Karpas-422 (cell line): ENCODE measurements at places on chromosomes 7 and 10.

GRCh38 chr10:72277996-72278667 is 4.4 kb downstream of the DDIT4 start:
- H3K27ac ChIP-seq, result peak overlapping the region; percentile 93; the same call in 1 of the 2 replicates
- H3K27me3 ChIP-seq, result no peaks in the 10 kb centered on the region
- peaks cover 25% of the 10 kb centered on the region for H3K4me1 ChIP-seq
- no peak overlapping the region for H3K4me3 ChIP-seq
- DNase-seq, result peak; percentile 43
- peaks cover 18% of the 10 kb centered on the region for H3K36me3 ChIP-seq

DNA sequence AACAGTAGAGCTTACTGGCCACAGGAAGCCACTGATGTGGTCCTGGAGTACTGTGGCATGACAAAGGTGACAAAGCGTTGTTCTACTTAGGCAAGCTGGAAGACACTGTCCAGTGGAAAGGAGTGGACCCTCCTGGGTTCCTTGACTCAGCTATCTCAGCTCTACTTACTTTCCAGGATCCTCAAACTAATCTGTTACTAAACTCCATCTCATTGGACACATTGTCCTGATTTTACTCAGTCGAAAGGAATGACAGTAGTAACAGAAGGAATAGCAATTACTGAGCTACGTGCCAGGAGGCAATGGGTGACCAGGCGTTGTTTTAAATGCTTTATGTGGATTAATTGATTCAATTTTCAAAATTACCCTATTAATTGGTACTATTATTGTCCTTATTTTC is 41.6 kb downstream of the ABLIM1 start:
- H3K36me3 ChIP-seq, result no peaks in the 10 kb centered on the region
- H3K27me3 ChIP-seq, result no peaks in the 10 kb centered on the region
- H3K27ac ChIP-seq, result no peak overlapping the region
- DNase-seq, result no peak
- H3K4me1 ChIP-seq, result no peaks in the 10 kb centered on the region
- no peak overlapping the region for H3K4me3 ChIP-seq

DNA sequence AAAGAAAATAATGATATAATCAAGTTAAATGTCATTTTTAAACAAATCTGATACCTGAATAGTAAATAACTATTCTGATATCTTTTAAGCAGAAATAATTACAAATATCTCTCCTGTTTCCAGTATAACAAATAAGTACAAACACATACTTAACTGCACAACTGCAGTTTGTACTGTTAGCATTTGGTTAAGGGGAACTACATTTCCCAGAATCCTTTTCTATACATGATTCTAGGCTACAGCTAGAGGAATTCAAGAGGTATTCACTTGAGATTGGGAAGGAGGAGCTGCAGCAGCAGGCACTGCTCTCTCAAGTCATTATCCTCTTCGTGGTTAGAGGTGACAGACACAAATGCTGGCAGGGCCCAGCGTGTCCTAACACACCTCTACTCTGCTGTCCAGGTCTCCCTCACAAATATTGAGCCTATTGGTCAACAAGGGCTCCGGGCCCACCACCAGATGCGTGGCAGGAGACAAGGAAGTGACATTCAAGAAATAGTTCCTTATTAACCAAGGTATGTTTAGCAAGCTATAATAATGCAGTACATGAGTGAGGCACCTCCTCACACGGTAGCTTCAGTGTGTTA is 255.1 kb upstream of the MKLN1 start:
- H3K27me3 ChIP-seq, result no peaks in the 10 kb centered on the region
- peak overlapping the region; percentile 4 for H3K4me3 ChIP-seq
- peaks cover 55% of the 10 kb centered on the region for H3K4me1 ChIP-seq
- peak; percentile 69 for DNase-seq

GRCh38 chr7:157442456-157442855 is 105.7 kb downstream of the DNAJB6 start:
- H3K4me3 ChIP-seq, result no peak overlapping the region
- no peak overlapping the region for H3K27ac ChIP-seq
- H3K36me3 ChIP-seq, result no peaks in the 10 kb centered on the region
- no peaks in the 10 kb centered on the region for H3K4me1 ChIP-seq
- no peaks in the 10 kb centered on the region for H3K27me3 ChIP-seq
- no peak for DNase-seq

DNA sequence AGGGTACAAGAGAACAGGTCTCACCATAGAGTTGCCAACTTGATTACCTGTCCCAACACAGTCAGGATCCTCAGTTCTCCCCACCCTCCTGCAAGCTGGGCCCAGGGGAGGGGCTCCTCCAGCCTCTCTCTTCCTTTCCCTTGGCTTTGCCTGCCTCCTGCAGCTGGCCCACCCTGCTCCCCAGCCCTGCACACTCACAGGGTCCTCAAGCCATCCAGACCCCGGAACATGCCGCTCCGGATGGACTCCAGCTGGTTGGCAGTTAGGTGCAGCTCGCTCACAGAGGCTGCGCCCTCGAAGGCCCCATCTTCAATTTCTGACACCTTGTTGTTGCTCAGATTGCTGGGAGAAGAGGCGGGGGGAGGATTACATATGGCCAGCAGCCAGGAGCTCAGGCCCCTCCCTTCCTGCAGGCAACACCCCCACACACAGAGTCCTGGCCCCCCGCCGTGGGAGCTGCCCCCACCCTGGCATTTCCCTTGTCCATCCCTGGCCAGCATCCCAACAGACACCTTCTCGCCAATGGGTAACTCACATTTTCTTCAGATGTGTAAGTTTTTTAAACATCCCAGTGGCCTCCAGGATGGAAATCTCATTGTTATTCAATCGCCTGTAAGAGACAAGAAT is 139.2 kb downstream of the SLIT1 start:
- no peaks in the 10 kb centered on the region for H3K27me3 ChIP-seq
- peaks cover 15% of the 10 kb centered on the region for H3K4me1 ChIP-seq
- no peak overlapping the region for H3K4me3 ChIP-seq
- H3K27ac ChIP-seq, result no peak overlapping the region
- DNase-seq, result no peak

DNA sequence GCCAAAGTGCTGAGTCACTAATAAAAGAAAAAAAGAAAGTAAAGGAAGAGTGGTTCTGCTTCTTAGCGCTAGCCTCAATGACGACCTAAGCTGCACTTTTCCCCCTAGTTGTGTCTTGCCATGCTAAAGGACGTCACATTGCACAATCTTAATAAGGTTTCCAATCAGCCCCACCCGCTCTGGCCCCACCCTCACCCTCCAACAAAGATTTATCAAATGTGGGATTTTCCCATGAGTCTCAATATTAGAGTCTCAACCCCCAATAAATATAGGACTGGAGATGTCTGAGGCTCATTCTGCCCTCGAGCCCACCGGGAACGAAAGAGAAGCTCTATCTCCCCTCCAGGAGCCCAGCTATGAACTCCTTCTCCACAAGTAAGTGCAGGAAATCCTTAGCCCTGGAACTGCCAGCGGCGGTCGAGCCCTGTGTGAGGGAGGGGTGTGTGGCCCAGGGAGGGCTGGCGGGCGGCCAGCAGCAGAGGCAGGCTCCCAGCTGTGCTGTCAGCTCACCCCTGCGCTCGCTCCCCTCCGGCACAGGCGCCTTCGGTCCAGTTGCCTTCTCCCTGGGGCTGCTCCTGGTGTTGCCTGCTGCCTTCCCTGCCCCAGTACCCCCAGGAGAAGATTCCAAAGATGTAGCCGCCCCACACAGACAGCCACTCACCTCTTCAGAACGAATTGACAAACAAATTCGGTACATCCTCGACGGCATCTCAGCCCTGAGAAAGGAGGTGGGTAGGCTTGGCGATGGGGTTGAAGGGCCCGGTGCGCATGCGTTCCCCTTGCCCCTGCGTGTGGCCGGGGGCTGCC is at the start of gene IL6:
IL6 (plus strand) TSS at position 294 of the 807 bp plus-strand sequence; CDS start at position 357, 63 bp downstream.
- H3K4me3 ChIP-seq, result no peak within 1 kb of the TSS; the same call in 1 of the 2 replicates
- H3K4me1 ChIP-seq, result peaks cover 22% of the 10 kb centered on the region
- DNase-seq, result peak; percentile 37
- no peak within 1 kb of the TSS for H3K27ac ChIP-seq

GRCh38 chr10:58352956-58353610 is 18.3 kb downstream of the UBE2D1 start:
- H3K27ac ChIP-seq, result no peak overlapping the region
- H3K27me3 ChIP-seq, result no peaks in the 10 kb centered on the region
- no peak overlapping the region for H3K4me3 ChIP-seq
- no peak for DNase-seq
- no peaks in the 10 kb centered on the region for H3K36me3 ChIP-seq
- H3K4me1 ChIP-seq, result peaks cover 17% of the 10 kb centered on the region

- no peak overlapping the region for H3K4me3 ChIP-seq
- H3K27me3 ChIP-seq, result no peaks in the 10 kb centered on the region
- DNase-seq, result no peak
- no peaks in the 10 kb centered on the region for H3K36me3 ChIP-seq
- H3K27ac ChIP-seq, result no peak overlapping the region
These were observed 271.7 kb downstream of the BICC1 start for GRCh38 chr10:58784361-58784760.
